Suppressor macrophage treated with lipopolysaccharide for 1 hour (primary cell): ENCODE measurements at places on chromosomes 4 and X.

GRCh38 chr4:108527723-108528122 is 92.7 kb upstream of the RPL34 start:
- no peak for DNase-seq

GRCh38 chr4:69147334-69147733 is 51.1 kb downstream of the UGT2B7 start:
- no peak for DNase-seq

DNA sequence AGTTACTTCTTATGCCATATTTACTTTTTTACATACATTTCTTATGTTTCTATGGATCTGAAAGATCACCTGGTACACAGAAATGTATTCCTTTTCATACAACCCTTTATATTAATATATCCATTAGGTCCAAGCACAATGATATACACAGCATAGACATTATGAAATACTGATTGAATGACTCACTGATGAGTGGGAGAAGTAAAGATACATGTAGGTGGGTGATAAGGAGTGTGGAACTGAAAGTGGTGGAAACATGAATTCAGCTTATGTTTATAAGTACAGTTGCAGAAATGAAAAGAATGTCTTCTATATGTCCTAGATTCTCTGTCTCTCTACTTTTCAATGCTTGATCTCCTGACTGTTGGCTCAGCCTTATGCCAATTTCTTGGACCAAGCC is 87.9 kb downstream of the YIPF7 start:
- no peak for DNase-seq

DNA sequence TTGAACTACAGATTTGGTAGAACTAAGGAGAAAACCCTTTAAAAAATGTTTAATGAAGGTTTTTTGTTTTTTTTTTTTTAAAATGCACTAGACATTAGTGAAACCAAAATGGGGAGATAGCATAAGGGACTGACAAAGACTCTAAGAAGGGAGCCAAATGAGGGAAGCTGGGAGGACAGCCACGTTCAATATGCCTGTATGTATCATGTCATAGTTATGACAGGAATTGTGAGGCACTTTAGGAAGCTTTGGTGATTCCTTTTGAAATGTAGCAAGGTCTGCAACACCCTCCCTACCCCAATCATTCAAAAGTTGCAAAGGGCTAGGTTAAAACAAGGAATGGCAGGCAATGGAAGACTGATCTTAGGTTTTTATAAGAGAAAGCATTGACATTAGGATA is 526.0 kb downstream of the TLL1 start:
- DNase-seq = no peak

- DNase-seq = no peak
Observed at GRCh38 chr4:115053313-115053712, 60.1 kb downstream of the NDST4 start.

- DNase-seq = no peak
Observed at GRCh38 chr4:86019906-86020305, 339.9 kb downstream of the MAPK10 start.

GRCh38 chr4:10831727-10832408 is 147.3 kb upstream of the CLNK start:
- no peak for DNase-seq

DNA sequence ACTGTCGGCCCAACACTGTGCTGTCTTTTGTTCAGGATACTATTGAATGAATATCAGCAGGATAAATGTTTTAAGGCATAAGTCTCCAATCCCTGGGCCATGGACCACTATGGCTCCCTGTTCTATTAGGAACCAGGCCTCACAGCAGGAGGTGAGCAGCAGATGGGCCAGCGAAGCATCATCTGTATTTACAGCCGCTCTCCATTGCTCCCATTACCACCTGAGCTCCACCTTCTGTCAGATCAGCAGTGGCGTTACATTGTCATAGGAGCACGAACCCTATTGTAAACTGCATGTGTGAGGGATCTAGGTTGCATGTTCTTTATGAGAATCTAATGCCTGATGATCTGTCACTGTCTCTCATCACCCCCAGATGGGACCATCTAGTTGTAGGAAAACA is 3.7 kb upstream of the APLN start:
- DNase-seq = no peak

DNA sequence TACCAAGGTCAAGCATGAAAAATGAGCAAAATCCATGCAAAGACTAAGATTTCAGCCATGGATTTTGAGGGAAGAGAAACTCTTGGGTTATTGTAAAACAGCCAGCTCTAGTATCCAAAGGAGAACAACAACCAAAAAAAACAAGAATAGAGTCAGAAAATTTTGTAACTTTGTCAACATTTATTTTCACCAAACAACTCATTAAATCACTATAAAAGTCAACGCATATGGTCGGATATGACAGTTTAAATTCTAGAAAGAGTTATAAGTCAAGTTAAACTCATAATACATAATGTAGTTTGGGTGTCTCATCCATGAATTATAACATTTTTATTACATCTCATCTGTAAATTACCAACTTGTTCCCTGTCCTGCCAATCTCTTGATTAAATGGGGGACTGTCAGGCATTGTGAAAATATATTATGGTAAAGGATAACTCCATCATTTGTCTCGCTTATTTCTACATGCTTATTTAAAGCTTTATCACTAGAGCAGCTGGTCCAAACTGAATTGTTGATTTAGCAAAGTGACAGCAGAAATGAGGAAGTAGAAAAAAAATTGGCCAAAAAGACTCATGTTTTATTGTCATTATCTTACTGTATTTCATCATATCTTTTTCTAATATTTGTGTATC is 224.8 kb upstream of the NOCT start:
- DNase-seq = no peak

- DNase-seq = no peak
Observed at GRCh38 chr4:175953960-175954521, 111.6 kb upstream of the WDR17 start.

- DNase-seq = peak; percentile 32
Observed at GRCh38 chr4:88613417-88613875, 21.2 kb downstream of the HERC3 start.

GRCh38 chr4:566508-567295 is 9.4 kb downstream of the TMEM271 start:
- DNase-seq = no peak

- DNase-seq = no peak
Observed at GRCh38 chrX:136666088-136666487, 18.1 kb downstream of the CD40LG start.

DNA sequence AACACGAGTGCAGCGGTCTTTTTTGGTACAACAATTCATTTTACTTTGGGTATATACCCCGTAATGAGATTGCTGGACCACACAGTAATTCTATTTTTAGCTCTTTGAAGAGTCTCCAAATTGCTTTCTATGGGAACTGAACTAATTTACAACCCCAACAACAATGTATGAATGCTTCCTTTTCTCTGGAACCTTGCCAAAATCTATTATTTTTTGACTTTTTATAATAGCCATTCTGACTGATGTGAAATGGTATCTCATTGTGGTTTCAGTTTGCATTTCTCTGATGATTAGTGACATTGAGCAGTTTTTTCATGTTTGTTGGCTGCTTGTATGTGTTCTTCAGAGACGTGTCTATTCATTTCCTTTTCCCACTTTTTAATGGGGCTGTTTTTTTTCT is 240.8 kb downstream of the STK32B start:
- no peak for DNase-seq

GRCh38 chr4:84502955-84503373 is 3.9 kb upstream of the NKX6-1 start:
- no peak for DNase-seq

- no peak for DNase-seq
Observed at GRCh38 chr4:113732967-113733527, 28.5 kb downstream of the CAMK2D start.

DNA sequence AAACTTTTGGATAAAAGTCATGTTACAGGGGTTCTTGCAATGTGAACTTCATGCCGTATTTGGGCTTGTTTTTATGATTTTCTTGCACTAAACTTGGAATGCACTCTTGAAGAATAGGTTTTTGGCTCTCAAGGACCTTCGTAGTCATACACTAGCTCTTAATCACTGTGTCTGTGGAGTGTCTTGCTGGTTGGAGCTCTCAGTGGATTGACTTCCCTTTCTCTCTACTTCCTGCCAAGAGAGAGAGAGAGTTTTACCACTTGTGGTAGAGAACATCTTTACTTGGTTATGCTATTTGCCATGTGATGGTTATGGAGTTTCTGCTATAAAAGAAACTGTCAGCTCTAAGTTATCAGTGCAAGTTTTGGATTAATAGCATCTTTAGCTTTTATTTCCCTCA is 112.4 kb downstream of the BMPR1B start:
- DNase-seq = no peak

DNA sequence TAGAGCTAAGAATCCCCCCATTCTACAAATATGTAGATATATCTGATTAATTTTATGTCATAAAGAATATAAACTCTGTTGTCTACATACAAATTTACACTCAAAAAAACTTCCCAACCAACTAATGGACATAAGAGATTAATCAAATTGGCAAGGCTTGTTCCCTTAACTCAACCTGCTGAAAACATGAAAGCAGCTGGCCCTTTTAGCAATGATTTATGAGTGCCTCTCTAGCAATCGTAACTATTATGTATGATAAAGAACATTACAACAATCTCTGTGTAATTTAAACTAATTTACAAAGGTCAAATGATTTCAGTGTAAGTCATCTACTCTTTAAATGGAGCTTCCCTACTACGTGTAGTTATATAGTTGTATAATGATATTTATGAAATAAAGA is 83.1 kb upstream of the FTHL17 start:
- no peak for DNase-seq

GRCh38 chr4:86031927-86032326 is 327.9 kb downstream of the MAPK10 start:
- no peak for DNase-seq

DNA sequence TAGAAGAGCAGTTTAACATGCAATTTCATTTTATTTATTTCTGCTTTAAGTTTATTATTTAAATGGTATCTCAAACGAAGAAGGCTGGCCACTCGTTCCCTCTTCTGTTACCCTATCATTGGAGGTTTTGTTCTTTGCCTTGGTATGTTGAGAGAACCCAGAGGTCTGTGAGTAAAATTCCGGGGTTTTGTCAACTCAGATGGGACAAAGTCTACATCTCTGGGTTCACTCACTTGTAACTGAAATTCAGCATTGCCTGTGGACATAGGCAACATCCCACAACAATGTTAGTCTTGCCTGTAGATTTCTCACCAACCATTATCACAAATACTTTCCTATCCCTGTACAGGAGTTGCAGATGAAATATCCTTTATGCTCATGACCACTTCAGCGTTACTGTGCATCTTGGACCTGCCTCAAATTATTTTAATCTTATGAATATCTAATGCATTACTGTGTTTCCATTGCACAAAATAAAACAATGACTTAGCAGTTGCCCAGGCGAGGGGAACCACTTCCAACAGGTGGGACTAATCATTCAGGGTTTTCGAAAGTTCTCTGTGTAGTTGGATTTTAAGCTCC is 33.5 kb upstream of the CD99 start:
- DNase-seq = no peak

DNA sequence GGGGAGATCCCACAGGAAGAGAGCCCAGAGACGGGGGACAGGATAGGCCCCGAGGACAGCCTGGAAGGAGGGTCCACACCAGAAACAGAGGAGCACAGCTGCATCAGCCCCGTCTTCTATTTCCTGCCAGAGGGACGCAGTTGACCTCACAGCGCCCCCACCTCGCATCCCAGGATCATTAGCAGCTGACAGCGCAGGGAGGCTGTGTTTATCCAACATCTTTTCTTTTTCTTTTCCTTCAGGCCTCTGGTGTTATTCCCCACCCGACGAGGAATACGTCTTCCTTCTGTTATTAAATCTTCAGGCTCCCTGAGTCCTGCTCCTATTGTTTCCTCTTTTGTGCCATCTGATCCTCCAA is 75.4 kb downstream of the DCHS2 start:
- no peak for DNase-seq

DNA sequence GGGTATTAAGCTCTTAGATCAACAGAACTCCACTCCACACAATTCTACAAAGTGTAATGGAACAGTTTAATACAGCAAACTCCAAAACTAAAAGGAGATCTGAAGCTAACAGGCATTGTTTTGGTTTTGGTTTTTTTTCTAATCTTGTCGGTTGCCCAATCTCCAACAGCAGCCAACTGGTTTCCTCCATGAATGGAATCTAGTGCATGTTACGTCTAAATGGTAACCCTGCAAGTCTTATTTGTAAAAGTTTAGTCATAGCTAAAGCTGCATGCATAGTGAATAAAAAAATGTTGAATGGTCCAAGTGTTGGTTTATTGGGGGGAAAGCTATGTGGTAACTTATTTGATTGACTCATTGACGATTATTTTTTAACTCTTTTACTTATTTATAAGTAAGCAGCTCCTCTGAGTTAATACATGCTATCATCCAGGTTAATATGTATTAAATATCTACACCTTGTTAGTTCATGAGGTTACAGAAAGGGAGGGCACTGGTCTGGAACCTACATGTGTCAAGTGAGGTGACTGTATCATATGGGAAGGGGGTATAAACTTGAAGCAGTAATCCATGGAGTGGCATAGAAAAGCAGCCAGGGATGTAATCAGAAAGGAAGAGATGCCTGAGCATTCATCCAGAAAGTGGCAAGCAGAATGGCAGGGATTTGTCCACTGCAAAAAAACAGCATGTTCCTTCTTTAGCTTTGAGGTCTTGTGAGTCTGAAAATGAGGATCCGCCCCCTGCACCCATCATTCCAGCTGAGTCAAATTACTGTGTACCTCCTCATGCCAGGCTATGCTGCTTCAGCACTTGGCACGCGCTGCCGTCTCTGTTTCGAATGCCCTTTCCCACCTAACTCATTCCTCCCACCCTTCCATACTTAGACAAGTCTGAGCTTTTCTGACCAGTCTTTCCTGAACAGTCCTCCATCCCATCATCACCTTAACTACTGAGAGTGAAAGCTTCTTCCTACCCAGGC is 81.7 kb downstream of the PDGFC start:
- DNase-seq = peak; percentile 50

DNA sequence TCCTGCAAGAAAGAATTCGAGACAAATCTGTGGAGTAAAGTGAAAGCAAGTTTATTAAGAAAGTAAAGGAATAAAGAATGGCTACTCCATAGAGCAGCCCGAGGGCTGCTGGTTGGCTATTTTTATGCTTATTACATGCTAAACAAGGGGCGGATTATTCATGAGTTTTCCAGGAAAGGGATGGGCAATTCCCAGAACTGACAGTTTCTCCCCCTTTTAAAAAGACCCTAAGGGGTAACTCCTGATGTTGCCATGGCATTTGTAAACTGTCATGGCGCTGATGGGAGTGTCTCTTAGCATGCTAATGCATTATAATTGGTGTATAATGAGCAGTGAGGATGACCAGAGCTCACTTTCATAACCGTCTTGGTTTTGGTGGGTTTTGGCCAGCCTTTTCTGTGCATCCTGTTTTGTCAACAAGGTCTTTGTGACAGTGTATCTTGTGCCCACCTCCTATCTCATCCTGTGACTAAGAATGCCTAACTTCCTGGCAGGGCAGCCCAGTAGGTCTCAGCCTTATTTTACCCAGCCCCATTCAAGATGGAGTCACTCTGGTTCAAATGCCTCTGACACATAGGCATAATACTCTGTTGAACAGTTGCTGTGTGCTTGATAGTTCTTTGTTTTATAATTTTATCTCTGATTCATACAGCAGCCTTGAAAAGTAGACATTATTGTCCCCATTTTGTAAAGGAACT is 25.8 kb downstream of the GAB1 start:
- DNase-seq = no peak

GRCh38 chr4:123520325-123520724 is 123.7 kb downstream of the SPRY1 start:
- DNase-seq = no peak

GRCh38 chr4:174882317-174882992 is 35.7 kb upstream of the ADAM29 start:
- no peak for DNase-seq
